ENCODE measurements at places on chromosomes 5 and 9. TPM values are rescaled to one million over a fixed set of nuclear protein-coding genes. Genes with fewer than 3 reads are reported as not detected.

Gene SEMA6A
- not detected for total RNA-seq

Gene ADRB2
- total RNA-seq, result 1.6 TPM

Gene GARNL3
- 3.5 TPM for total RNA-seq

Gene TDRD7
- 6.1 TPM for total RNA-seq

GRCh38 chr5:141910271-141910673 lies 13.4 kb upstream of the DELE1 start:
- no peak for DNase-seq

GRCh38 chr5:180553530-180553929 lies 37.8 kb downstream of the SCGB3A1 start:
- no peak for DNase-seq

DNA sequence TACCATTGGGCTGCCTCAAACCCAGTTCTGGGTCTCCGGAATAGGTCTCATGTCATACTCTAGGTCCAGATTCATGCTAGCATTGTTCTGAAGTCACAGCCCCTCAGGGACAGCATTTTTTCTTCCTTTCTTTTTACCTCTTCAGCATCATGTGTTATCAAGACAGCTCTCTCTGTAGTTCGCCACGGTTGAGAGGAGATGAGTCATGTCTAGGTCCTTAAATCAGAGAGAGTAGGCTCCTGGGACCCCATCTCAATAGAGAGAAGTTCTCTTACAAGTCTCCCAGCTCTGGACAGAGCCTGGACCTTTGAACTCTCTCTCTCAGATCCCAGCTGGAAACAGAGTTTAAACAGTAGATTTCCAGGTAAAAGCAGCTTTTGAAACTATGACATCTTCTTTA lies 332.4 kb upstream of the CD180 start:
- DNase-seq, result no peak

- DNase-seq, result no peak
Observed at GRCh38 chr5:119582987-119583386, 46.4 kb upstream of the FAM170A start.

DNA sequence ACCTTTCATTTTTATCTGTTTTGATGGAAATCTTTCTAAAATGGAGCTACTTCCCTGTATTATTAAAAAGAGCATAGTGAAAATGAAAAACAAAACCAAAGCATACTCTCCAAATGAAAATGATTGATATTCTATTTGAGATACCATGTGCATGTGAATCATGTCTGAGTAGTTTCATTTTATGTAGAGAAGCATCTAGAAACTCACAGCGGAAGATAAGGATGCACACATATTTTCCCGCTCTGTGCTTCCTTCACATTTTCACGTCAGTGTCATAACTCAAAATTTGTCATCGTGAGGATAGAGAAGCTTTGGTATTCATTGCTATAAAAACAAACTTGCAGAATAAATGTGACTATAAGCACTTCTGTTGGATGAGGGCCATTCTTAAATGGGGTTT lies 34.0 kb upstream of the CLINT1 start:
- DNase-seq, result no peak

DNA sequence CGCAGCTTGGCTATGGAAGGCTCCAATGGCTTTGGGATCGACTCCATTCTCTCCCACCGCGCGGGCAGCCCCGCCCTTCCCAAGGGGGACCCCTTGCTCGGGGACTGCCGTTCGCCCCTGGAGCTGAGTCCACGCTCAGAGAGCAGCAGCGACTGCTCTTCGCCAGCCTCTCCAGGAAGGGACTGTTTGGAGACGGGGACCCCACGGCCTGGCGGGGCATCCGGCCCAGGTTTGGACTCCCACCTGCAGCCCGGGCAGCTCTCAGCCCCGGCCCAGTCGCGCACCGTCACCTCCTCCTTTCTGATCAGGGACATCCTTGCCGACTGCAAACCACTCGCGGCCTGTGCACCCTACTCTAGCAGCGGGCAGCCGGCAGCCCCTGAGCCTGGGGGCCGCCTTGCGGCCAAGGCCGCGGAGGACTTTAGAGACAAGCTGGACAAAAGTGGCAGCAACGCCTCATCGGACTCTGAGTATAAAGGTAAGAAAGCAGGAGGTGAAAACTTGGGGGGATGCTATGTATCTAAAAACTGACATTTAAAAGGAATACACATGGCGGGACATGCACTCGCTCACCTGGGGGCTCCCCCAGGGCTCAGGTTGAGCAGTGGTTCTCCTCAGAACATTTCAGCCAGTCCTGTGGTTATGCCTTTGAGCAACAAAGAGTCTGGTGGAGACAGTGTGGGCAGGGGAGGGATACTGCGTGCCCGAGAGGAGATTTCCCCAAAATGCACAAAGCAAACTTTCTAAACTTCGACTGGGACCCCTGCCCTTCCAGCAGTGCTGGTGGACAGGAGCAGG lies 579 bp downstream of the BARHL1 start:
- DNase-seq, result no peak

GRCh38 chr5:31113101-31113500 lies 80.4 kb upstream of the CDH6 start:
- DNase-seq, result no peak

DNA sequence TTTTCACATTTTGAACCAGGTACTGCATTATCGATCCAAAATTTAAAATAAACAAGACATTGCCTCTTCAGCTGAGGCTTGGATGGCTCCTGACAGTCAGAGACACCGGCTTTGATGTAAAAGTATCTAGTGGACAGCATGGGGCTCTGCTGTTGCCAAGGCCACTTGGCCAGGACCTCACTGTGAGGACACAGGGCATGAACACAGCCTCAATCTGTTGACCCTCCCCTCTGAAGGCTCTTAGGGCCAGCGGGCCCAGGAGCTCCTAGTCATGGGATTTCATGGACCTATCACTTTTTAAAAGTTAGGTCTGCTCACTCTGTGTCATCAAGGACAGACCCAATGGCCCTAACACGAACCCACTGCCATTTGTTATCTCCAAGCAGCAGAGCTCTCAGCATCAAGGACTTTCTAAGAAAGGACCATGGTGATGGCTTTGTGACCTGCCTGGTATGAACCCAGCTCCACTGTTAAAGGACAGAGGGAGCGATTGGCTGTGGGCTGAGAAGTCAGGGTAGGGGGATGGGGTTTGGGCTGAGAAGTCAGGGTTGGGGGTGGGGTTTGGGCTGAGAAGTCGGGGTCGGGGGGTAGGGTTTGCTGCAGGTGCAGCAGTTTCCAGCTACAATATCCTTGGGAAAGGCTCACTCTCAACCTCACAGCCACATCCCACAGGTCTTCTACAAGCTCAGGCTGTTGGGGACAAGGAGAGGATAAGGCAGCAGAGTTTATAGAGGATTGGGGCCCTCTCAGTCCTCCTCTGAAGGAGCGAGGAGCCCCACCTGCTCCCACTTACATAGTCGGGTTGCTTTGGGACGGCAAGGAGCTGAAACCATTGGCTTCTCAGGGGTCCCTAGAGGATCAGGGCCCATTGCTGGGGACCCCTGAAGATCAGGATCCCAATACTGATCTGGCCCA lies 146.8 kb downstream of the BARX1 start:
- DNase-seq, result no peak

- DNase-seq, result no peak
Observed at GRCh38 chr5:1474866-1475543, 29.8 kb upstream of the SLC6A3 start.

DNA sequence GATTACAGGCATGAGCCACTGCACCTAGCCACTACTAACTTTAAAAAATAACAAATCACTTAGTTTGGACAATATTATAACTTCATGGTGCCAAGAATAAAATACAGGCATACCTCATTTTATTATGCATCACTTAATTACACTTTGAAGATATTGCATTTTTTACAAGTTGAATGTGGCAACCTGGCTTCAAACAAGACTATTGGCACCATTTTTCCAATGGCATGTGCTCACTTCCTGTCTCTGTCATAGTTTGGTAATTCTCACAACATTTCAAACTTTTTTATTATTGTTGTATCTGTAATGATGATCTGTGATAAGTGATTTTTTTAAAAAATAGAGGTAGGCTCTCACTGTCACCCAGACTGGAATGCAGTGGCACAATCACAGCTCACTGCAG lies 49.9 kb upstream of the ERBIN start:
- DNase-seq, result no peak

GRCh38 chr5:97095318-97095732 lies 47.1 kb downstream of the LIX1 start:
- no peak for DNase-seq

DNA sequence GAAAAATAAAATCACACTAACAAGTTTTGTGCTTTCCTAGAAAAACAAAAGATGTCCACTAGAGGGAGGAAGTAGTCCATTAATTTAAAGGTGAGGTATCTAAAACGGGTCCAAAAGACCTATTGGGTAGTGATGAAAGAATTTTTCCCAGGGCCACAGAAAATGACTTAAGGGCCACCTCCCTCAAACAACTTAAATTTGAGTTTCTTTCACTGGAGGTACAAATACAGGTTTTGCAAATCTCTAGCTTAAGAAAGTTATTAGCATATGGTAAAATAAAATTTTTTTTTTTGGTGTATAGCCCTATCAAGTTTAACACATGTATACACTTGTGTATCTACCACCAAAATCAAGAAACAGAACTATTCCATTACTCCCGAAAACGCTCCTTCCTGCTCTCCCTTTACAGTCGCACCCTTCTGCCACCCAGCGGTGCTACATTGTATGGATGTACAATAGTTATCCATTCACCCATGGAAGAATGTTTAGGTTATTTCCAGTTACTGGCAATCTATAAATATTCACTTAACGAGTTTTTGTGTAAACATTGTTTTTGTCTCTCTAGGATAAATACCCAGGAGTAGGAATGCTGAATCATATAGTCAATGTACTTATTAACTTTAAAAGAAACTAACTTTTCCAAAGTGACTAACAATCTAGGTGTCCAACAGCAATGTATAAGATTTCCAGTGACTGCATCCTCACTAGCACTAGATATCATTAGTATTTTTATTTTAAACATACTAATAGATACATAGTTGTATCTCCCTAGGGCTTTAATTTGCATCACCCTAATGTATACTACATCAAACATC lies 21.9 kb downstream of the DEPDC1B start:
- DNase-seq, result no peak

DNA sequence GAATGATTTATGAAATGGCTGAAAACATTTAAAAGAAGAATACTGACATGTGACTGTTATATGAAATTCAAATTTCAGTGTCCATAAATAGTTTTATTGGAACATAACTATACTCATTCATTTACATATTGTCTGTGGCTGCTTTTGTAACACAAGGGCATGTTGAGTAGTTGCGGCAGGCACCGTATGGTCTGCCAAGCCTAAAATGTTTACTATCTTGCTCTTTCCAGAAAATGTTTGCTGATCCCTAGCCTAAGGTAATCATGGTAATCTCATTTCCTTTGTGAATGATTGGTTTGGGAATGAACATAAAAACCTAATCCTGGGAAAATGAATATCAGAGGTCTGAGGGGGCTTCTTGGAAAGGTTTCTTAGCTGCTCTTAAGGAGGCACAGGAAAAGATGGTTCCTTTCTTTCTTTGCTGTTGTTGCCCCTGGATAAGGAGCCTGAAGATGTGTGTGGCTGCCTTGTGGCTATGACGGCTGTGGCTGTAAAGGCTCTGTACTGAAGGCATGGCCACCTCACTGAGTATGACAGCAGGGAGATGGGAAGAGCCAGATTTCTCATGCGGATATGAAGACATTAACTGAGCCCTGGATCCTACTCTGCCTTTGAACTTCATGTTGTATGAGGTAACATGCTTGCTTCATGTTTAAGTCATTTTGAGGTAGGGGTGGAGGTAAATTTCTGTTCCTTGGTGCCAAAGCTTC lies 419.4 kb upstream of the CLINT1 start:
- no peak for DNase-seq

DNA sequence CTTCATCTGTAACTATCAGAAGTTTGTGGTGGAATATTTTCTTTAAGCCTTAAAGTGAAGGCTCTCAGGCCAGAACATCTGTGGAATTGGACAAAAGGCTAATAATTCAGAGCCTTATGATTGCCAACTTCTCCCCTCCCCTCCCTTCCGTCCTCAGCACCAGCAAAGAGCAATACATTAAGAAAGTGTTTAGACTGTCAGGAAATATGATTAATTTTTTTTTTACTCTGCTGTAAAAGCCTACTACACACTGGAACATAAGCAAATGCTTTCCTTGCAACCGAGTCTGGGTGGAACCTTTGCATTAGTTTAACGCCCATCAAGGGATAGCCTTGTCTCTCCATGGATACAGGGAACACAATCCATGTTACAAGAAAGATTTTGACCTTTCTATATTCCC lies 110.3 kb upstream of the TARS1 start:
- no peak for DNase-seq

DNA sequence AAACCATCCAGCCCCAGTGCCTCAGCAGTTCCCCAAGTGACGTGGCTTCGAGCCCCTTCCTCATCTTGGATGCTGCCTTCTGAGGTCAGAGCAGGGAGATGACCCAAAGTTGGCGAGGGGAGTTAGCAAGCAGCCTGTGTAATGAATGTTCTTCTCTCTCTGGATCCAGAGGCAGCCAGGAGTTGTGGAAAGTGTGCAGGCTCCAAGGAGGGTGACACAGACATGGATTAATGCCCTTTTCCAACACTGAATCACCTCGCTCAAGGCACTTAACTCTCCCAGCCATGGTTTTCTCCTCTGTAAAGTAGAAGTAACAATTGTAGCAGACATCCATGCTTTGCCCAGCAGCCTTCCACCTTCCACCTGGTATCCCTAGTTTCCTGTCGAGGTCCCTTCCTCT lies 64.6 kb upstream of the HAND1 start:
- DNase-seq, result no peak

DNA sequence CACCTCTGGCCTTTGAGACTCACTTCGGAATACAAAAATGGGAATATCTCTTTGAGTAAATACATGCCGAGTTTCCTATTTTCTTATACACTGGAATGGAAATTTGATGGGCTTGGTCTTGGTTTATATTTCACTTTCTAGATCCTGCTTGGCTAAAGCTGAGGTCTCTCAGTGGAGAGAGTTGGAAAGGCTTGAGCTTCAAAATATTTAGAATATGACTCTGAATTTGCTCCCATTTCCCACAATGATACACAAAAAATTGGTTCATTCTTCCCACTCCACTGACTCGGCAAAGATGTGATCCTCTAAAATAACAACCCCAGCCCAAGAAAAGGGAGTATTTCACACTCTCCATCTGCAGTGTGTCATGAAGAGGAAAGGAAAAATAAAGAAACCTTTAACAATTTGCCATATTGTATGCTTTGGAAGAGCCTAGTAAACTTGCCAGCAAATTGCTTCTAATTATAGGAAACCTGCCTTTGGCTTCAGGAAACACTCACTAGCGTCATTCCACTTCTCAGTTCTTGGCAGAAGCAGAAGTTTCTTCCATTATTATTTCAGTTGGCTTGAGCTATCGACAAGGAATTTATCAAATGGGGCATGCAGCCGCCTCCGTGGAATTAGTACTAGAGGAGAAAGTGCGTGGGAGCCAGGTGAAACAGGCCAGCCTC lies 302.9 kb downstream of the NSG2 start:
- no peak for DNase-seq

DNA sequence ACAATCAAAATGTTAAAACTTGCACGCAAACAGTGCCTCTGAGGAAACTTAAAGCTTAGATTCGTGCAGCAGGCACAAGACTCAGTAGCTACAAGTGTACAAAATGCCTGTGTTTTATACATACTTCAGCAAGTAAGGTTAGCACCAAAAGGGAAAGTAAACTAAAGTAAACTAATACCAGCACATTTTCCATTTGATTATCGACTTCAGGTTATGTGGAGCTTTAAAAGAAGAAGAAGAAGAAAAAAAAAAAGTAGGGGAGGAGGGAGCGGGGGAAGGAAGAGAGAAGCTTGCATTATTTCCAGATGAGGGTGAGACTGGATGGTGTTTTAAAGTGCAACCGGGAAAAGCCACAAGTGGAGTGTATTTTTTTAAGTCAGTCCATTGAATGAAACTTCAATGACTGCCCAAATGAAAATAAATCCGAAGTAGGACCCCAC lies 596 bp upstream of the ADAMTS6 start:
- DNase-seq, result no peak
